ENCODE measurements at places on chromosomes 12 and 14.

DNA sequence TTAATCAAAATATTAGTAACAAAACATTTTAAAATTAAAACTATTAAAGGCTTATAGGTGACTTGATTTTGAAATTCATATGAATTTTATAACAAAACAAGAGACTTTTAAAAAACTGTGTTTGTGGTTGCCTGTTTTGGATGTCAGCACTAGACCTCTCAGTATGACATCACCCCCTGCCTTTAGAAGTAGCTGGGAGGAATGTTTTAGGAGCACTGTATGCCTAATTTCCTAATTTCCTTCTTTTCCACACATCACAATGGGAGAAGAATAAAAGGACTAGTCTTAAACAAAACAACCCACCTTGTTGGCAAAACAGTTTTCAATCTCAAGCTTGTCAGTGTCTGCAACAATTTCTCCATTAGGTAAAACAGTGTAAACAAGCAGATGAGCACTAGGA, 48.1 kb upstream of the PZP start:
- DNase-seq, result no peak

DNA sequence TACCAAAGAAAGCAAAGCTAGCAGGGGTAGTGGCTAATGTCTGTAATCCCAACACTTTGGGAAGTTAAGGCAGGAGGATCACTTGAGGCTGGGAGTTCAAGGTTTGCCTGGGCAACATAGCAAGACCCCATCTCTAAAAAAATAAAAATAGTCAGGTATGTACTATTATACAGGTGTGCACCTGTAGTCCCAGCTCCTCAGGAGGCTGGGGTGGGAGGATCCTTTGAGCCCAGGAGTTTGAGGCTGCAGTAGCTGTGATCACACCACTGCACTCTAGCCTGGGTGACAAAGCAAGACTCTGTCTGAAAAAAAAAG, 142.2 kb downstream of the PAWR start:
- no peak for DNase-seq

DNA sequence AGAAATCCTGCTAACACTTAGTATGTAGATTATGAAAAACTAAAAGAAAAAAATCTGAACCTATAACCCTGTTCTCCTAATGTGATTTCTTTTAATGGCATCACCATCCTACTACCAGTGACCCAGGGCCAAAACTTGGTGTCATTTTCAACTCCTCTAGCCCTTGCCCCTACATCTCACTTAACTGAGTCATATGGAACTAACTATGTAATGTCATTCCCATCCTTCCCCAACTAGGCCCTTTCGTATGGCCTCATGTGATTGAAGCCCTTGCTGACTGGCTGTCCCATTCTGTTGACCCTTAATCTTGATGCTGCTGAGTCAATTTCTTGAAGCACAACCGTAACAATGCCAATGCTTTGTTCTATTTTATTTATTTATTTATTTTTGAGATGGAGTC, 7.6 kb downstream of the DMAC2L start:
- DNase-seq, result no peak

DNA sequence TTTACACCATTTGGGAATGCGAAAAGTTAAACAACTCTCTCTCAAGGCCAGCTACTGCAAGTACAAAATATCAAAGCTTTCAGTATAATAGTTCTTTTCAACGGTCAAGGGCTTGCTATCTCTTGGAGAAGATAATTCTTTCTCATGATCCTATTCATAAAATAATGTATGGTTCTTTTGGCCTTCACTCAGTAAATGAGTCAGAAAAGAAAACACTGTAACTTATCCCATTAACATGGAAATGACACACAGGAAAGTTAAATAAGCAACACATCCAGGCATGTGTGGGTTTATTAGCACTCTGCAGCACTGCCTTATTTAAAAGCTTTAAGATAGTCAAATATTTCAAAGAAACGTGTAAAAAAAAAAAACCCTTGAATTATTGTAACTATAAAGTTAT, 36.9 kb downstream of the ZFC3H1 start:
- no peak for DNase-seq

DNA sequence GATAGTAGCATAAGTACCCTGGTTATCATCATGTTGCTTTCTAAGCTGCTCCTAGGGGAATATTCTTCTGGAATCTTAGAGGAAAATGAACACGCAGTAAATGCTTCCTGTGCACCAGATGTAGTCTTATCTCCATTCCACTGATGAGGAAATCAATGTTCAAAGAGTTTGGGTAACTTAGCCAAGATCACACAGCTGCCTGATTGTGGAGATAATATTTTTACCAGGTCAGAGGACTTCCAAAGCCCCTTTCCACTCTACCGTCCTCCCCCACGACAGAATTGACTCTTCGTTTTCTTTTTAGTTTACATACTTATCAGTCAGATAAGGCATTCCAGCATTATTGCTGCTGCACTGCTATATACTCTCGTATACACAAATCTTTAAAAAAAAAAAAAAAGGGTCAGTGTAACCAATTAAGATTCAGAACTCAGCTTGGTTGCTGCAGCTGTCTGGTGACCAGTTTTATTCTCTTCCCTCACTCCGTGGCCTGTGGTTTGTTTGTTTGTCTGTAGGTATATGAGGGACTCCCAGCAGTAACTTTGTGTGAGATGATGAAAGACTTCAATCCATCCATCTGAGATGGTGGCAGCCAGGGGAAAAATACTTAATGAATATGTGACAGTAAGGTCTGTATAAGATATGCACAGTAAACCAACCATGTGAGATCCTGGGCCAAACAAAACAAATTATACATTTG, 110.5 kb downstream of the TGFB3 start:
- DNase-seq, result no peak

DNA sequence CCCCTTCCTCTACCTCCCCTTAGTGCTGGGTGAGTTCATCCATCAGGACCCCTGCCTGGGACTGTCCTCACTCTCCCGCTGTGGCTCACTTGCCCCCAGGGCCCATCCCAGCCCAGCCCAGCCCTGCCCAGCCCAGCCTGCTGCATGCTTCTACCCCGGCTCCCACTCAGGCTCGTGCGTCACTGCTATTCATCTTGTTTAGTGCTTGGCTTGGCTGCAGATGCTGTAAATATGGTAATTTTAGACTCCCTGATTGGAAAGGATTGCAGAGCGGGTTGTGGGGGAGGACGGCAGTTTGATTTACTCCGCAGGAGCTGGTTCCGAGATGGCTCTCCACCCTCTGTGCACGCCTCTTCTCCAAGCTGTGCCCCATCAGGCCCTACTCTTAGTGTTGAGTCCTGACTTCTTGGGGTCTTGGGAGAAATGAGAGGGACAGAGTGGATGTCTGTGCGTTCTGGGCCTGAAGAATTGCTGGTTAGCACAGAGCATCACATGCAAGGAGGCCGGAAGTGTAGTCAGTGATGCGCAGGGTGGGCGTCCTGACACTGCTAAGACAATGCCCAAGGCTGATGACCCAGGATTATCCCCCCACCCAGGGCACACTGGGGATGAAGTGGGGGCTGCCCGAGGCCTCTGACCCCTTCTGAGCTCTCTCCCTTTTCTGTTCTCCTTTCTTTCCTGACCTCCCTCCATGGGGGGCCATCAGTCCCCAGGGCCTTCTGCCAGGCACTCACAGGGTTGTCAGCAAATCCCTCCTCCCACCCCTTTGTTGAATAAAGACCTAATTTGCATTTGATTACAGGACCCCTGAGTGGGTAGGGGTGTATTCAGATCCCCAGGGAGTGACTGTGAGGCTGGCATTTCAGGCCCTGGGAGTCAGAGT, 244.4 kb downstream of the ZFP36L1 start:
- DNase-seq, result no peak

GRCh38 chr12:100474617-100475016, 951 bp downstream of the NR1H4 start:
- DNase-seq, result no peak

DNA sequence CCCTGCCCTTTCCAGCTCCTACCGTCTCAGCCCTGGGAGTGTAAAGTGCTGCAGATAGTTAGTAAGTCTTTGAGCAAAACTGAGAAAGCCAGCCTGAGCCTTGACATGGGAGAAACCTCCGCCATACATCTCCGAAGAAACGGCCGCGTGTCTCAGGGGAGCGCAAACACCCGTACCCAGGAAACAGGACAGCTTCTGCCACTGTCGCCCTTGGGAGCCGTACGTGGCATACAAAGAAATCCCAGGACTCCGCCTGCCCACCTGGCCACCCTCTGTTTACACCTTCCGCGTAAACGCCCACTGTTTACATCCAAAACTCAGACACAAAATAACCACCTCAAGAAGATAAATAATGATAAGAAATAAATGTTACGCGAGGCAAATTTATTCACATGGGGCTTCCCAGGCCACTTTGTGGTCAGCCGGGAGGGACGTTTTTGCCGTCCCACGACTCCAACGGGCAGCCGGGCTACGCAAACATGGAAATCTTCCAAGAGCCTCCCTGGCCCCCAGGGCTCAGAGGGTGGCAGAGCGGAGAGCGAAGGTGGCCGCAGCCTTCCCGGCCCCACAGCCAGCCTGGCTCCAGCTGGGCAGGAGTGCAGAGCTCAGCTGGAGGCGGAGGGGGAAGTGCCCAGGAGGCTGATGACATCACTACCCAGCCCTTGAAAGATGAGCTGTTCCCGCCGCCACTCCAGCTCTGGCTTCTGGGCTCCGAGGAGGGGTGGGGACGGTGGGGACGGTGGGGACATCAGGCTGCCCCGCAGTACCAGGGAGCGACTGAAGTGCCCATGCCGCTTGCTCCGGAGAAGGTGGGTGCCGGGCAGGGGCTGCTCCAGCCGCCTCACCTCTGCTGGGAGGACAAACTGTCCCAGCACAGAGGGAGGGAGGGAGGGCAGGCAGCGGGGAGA, at the start of gene BDKRB2:
Gene BDKRB2, plus strand, starts transcription at position 689 of the 908 bp plus-strand sequence. CDS start 32,269 bp downstream, outside the sequence.
- DNase-seq, result peak; percentile 80

DNA sequence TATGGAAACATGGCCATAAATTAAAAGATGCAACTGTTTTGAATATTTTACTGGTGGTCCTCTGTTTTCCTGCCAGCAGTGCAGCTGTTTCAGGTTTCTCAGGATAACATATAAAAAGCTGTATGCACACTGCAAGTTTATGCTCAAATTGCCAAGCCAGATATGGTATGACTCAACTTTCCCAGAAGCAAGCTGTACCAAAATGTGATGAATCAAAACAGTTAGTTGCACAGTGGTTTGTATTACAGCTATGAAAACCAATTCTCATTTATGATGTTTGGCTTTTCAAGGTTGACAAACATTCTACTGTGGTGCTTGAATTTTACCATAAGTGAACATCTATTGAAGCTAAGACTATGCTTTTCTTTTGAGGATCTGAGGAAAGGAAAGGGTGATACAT, 15.5 kb downstream of the TRMT5 start:
- no peak for DNase-seq

- peak; percentile 25 for DNase-seq
Measured at GRCh38 chr12:124557518-124558223, 9.7 kb downstream of the NCOR2 start.

DNA sequence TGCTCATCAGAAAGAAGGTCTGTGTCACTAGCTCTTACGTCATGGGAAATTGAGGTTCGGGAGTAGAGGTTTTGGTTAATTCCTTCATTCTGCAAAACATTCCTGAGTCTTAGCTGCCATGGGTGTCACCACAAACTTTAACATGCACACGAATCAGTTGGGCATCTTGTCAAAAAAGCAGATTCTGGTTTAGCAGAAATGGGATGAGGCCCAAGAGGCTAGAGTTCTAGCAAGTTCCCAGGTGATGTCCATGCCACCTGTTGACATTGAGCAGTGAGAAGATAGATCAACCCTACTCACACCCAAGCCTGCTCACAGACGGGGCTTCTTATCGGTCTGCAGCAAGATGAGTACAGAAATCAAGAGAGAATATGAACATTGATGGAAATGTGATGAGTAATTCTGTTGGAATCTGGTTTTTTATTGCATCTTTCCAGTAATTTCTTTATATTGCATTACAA, 11.7 kb upstream of the RIN3 start:
- no peak for DNase-seq

DNA sequence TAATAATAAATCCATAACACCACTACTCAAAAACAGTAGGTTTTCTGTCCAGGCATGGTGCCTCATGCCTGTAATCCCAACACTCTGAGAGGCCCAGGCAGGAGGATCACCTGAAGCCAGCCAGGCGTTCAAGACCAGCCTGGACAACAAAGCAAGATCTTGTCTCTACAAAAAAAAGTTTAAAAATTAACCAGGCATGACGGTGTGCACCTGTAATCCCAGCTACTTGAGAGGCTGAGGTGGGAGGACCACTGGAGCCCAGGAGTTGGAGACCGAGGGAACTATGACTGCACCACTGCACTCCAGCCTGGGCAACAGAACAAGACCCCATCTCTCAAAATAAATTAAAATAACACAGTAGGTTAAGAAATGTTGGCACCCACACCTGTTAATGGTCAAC, 44.5 kb upstream of the AP4S1 start:
- DNase-seq, result no peak

- DNase-seq, result no peak
Measured at GRCh38 chr12:50188875-50189575, 21.9 kb upstream of the CERS5 start.

DNA sequence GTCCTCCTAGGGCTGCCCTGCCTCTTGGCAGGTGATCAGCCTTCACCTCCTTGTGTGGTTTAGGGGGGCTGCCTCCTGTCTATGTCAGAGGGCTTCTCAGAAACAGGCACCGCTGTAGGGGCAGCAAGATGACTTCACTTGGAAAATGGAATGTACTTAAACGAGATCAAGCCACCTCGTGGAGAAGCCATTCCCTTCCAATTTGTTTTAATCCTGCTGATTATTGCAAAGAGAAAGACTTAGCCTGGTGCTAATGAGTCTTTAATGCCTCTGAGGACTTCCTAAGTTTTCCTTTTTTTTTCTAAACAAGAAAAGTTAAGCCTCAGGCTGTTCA, 62.3 kb upstream of the RFLNA start:
- DNase-seq, result no peak

GRCh38 chr12:32589165-32589865, 89.8 kb upstream of the DNM1L start:
- DNase-seq, result no peak

GRCh38 chr12:40016980-40017379, 88.9 kb downstream of the SLC2A13 start:
- DNase-seq, result no peak

- no peak for DNase-seq
Measured at GRCh38 chr12:11855983-11856374, 206.5 kb downstream of the ETV6 start.

GRCh38 chr14:37623426-37623951, 28.1 kb downstream of the TTC6 start:
- no peak for DNase-seq

GRCh38 chr12:129827866-129828384, 75.9 kb downstream of the TMEM132D start:
- no peak for DNase-seq

GRCh38 chr12:60842181-60842580, 1246.4 kb downstream of the SLC16A7 start:
- DNase-seq, result no peak

GRCh38 chr12:117045160-117046010, 53.8 kb downstream of the TESC start:
- no peak for DNase-seq

GRCh38 chr12:86660488-86661147, 404.4 kb upstream of the MGAT4C start:
- DNase-seq, result no peak
